Tracheal epithelial cell (primary cell): ENCODE measurements at places on chromosomes 16 and 17. TPM values are rescaled to one million over a fixed set of nuclear protein-coding genes. Genes with fewer than 3 reads are reported as not detected.

Gene MAP2K6
- total RNA-seq = 0.24 and 1.7 TPM in 2 replicates

Gene TBC1D3G
- not detected in 2 replicates for total RNA-seq

Gene KRT15
- total RNA-seq = 38.1 and 92.7 TPM in 2 replicates

Gene CREBBP
- total RNA-seq = 8.9 and 13.2 TPM in 2 replicates

Gene MIEN1
- 13.0 and 14.7 TPM in 2 replicates for total RNA-seq

Gene EXOC7
- total RNA-seq = 39.9 and 71.1 TPM in 2 replicates
